ENCODE measurements at places on chromosomes 13 and 19.

DNA sequence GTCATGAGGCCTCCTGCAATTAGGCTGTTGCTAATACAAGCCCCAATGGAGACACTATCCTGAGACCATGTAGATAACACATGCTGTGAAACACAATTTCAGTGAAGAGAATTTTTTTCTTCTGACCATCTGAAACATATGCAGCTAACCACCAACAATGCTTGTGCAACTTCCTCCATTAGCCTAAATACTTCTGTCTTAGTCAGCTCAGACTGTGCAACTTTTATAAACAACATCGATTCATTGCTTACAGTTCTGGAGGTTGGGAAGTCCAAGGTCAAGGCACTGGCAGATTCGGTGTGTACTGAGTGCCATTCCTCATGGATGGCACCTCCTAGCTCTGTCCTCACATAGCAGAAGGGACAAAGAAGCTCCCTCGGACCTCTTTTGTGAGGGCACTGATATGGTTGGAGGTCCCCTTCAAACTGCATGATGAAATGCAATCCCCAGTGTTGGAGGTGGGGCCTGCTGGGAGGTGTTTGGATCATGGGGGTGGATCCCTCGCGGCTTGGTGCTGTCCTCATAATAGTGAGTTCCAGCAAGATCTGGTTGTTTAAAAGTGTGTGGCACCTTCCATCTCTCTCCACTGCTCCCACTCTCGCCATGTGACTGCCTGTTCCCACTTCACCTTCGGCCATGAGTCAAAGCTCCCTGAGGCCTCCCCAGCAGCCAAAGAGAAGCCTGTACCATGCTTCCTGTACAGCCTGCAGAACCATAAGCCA, 27.7 kb downstream of the STK24 start:
- DNase-seq = no peak

DNA sequence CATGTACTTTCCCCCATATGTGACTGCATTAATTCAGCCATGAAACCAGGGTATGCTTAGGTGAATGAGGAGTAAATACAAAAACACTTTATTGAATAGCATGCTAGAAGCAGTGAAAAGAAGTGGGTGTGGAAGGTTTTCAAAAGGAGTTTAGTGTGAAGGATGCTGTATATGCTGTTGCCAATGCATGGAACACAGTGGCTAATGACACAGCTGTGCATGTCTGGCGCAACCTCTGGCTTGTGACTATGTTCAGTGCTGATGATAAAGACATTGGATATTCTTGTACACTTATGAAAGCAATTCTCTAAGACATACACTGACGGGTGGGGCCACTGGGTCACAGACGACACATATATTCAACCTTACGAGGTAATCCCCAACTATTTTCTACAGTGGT, 55.2 kb downstream of the SOX21 start:
- no peak for DNase-seq

- DNase-seq = no peak
These were observed 11.6 kb upstream of the GPR18 start for GRCh38 chr13:99269627-99270241.

DNA sequence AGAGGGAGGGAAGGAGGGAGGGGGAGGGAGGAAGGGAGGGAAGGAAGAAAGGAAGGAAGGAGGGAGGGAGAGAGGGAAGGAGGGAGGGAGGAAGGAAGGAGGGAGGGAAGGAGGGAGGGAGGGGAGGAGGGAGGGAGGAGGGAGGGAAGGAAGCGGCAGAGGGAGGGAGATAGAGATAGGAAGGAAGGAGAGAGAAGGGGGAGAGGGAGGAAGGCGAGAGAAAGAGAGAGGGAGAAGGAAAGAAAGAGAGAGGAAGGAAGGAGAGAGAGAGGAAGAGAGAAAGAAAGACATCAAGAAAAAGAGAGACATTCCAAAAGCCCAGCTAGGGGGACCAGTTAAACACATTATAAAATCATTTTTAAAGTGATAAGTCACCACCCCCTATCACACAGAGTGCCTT, 62.5 kb downstream of the GNG7 start:
- no peak for DNase-seq

GRCh38 chr19:19259741-19260140, 13.4 kb downstream of the TM6SF2 start:
- no peak for DNase-seq

GRCh38 chr13:80341756-80342370, 937 bp upstream of the SPRY2 start:
- peak; percentile 87 for DNase-seq

DNA sequence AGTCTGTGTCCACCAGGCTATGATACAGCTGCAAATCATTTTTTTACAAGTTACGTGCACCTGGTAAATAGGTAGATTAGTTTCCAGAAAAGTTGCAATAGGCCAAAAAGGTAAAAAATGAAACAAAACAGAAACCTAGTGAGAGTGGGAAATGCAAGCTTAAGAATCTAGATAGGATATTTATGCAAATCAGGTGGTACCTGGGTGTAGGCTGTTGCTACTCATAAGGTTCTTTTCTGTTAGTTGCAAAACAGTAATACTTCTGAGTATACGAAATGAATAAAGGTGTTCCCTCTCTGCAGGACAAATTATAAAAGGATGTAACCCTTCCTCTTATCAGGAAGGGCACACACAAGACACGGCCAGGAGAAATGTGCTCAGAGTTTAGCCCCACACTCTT, 97.9 kb downstream of the UGGT2 start:
- DNase-seq = no peak

- DNase-seq = no peak
These were observed 1219.1 kb downstream of the UQCRFS1 start for GRCh38 chr19:27993619-27994570.

DNA sequence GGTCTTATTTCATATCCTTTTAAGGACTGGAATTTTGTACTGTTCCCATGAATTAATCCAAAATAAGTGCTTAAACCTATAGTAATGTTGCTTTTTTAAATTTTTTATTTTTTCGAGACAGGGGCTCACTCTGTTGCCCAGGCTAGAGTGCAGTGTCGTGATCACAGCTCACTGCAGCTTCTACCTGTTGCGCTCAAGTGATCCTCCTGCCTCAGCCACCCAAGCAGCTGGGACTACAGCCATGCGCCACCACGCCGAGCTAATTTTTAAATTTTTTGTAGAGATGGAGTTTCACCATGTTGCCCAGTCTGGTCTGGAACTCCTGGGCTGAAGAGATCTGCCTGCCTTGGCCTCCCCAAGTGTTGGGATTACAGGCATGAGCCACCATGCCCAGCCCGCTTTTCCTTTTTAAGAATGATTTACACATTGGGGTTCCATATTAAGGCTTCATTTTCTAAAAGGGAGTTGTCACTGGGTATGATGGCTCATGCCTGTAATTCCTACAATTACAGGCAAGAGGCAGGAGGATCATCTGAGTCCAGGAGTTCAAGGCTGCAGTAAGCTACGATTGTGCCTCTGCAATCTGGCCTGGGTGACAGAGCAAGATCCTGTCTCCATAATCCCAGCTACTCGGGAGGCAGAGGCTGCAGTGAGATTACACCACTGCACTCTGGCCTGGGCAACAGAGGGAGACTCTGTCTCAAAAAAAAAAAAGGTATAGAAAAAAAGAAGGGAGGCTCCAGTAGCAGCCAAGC, 28.3 kb upstream of the AKT2 start:
- no peak for DNase-seq

DNA sequence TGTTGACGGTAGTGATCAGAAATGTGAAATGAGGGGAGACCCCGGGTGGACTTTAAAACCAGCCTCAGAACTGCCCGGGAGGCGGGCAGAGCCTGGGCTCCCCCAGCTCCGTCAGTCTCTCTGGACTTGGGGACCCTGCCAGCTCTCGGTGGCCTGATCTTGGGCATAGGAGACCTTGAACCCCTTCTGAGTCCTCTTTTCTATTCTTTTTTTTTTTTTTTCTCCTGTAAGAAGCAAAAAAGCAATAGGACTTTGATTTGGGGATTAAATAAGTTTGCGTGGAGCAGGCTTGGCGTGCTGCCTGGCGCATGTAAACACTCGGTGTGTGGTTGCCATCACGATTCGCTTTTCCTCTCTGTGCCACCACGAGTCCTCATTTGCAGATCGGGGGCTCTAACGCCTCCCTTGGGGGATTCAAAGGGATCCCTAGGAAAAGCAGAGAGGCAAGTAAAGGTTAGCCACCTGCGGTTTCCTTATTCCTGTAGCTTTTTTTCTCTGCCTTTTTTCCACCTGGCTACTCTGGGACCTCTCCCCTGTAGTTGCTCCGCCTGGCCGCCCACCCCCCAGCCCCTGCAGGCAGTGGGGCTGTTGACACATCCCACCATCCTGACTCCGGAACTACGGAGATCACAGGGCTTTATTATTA, 1.3 kb downstream of the SAFB start:
- peak; percentile 67 for DNase-seq

DNA sequence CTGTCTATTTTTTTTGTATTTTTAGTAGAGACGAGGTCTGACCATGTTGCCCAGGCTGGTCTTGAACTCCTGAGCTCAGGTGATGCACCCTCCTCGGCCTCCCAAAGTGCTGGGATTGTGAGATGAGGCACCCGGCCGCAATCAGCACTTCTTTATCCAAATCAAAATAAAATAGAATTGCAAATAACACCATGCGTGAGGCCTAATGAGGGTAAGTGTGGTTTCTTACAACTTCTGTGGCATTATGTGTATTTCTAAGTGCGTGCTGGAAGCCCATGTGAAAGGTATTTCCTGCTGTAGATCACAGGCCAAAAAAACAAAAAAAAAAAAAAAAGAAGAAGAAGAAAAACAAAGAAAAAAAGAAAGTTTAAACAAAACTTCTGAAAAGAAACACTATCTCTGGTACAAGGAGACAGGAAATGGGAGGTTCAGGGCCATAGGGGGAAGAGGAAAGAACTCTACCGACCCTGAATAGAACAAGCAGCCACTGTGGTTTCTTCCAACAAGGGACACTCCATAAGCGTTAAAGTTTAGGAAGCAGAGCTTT, 3.0 kb upstream of the GRAMD1A start:
- no peak for DNase-seq

GRCh38 chr13:46665633-46666482, 112.9 kb downstream of the LRCH1 start:
- DNase-seq = no peak

DNA sequence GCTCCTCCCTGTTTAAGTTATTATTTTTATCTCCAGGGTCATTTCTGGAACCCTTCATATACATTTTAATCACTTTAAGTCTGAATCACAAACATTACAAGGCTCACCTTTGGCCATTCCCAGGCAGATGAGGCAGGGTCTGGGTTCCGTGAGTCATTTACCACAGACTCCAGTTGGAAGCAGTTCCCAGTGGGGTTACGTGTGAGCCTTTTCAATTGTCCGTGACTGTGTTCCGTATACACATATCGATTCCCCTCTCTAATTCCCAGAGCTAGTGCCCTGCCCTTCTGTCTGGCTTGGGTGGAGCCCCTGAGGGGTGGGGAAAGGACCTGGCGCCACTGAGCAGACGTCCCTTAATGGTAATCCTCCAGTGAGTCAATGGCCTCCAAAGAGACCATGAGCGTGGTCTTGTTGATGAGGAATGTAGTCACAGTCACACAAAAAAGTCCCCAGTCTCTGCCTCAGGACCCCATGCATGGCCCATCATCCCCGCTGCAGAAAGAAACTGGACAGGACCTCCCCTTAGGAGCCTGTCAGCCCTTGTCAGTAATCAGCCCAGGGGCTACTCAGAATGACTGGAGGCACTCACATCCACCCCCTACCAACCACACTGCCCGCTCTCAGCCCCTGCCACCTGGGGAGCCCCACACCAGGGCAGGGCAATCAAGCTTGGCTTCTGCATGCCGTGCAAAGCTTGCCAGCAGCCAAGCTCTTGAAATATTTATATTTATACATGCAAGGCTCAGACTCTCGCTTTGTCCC, 144.4 kb downstream of the ZIC5 start:
- DNase-seq = no peak

GRCh38 chr13:20264271-20265018, 32.3 kb upstream of the GJB6 start:
- DNase-seq = no peak

GRCh38 chr13:60139272-60139671, 24.5 kb downstream of the DIAPH3 start:
- DNase-seq = no peak

DNA sequence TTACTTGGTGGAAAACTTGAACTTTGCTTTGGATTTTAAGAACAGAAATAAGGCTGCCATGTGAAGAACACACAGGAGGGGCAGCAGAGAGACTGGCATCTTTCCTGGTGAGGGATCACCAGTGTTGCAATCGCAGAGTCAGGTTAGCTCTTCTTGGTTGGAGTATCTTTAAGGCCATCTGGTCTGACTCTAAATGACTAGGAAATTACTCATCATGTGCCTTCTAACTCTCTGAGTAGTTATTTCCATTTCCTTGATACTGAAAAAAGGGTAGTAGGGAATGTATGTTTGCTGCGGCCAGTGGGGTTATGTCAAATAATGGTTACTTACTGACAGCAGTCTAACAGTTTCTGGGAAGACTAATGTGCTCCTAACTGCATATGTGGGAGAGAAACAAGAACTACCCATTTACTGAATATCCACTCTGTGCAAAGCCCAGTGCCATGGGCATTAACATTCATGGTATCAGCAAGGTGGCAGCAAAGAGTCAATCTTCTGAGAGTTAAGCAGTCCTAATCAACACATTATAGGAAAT, 122.1 kb downstream of the COG6 start:
- DNase-seq = no peak

- DNase-seq = no peak
These were observed 115.6 kb downstream of the POU4F1 start for GRCh38 chr13:78487707-78488106.

DNA sequence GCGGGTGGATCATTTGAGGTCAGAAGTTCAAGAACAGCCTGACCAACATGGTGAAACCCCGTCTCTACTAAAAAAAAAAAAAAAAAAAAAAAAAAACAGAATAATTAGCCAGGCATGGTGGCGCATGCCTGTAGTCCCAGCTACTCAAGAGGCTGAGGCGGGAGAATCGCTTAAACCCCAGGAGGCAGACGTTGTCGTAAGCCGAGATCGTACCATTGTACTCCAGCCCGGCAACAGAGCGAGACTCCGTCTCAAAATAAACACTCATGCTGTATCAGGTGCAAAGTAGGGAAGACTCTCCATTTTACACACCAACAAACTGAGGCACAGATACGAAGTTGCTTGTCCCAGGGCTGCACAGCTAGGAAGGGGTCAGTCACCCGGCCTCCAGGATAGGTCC, 15.6 kb downstream of the TLE6 start:
- no peak for DNase-seq

GRCh38 chr13:95406176-95406575, 104.9 kb upstream of the ABCC4 start:
- DNase-seq = no peak

- DNase-seq = no peak
These were observed 3.8 kb upstream of the MLNR start for GRCh38 chr13:49216334-49216733.

DNA sequence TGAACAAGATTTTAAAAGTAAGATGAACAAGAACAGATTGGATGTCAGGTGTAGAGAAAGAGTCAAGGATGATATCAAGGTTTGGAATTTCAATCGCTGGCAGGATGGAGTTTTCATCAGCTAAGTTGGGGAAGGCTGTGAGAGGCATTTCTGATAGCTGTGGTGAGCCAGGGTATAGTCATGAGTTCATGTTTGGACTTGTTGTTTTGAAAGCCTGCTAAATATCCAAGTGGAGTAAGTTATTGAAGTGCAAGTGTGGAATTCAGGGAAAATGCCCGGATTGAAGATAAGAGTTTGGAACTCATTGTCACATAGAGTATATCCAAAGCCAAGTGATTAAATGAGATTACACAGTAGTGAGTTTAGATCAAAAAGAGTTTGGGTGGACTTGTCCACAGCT, 11.0 kb upstream of the EPSTI1 start:
- DNase-seq = no peak
